GM12878 (cell line): ENCODE measurements at places on chromosomes 1 and 21.

DNA sequence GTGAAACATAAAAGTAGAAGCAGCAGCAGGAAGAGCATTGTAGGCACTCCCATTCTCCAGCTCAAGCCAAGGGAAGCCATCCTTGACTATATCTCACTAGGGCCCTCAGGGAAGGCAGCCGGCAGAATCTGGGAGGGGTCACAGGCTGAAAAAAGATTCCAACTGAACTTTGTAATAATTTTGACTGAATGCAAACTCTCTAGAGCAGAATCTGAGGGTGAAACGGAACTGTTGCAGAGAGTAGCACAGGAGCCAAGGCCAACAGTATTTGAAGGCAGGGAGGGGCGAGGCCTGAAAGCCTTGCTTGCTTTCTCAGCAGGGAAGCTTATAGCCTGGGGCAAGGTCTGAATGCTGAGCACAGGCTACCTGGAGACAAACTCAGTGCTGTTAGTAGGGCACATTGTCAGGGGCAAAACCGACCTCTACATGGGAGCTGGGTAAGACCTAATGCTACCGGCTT lies 180.6 kb downstream of the COL24A1 start:
- DNase-seq, result no peak

DNA sequence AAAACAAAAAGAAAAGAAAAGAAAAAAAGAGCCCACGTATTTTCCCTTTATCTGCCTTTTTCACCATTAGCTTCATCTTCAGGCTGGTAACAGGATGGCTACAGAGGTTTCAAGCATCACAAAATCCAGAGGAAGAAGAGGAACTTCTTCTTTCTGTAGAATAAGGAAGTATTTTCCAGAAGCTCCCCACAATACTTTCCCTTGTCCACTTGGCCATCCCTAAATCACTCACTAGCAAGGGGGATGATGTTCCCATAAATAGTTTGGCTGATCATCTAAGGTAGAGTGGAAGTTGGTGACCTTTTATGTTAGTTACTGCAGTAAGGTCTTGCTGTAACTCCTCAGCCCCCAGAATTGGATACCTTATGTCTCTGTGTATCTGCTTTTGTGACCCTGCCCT lies 45.1 kb upstream of the RNF11 start:
- DNase-seq, result no peak

- DNase-seq, result no peak
These were observed 144.5 kb downstream of the OMA1 start for GRCh38 chr1:58401991-58402390.

DNA sequence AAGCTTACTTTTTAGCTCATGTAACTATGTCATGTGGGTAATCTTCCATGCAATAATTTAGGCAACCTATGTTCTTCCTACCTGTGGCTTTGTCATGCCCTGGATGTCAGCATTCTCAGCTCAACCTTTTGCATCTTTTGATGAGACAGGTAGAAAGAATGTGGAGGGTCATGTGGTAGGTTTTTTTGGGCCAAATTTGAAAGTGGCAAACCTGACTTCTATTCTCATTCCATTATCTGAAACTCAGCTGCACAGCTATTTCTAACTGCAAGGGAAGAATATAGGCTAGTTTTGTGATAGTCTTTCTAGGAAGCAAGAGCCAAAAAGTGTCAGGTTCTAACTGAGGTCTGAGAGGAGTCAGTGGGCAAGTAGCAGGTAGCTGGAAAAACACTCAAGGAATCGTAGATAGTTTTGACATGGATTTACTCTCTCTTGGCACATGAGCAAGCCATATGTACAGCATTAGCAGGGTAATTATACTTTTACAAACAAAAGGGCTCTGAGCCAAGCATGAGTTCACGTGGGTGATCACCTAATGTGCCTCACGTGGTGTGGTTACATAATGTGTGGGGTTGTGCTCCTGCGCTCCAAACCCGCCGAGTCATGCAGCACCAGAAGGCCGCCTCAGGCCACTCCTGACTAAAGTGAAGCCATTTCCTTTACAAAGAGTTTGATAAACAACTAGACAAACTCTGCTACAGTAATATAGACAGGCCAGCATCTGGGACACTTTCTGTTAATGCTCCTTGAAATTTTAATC lies 1013.8 kb downstream of the PLA2G4A start:
- no peak for DNase-seq

- DNase-seq, result no peak
These were observed 210.1 kb upstream of the NRIP1 start for GRCh38 chr21:15274701-15275485.

GRCh38 chr21:15063081-15063813 lies 1.6 kb downstream of the NRIP1 start:
- DNase-seq, result no peak

DNA sequence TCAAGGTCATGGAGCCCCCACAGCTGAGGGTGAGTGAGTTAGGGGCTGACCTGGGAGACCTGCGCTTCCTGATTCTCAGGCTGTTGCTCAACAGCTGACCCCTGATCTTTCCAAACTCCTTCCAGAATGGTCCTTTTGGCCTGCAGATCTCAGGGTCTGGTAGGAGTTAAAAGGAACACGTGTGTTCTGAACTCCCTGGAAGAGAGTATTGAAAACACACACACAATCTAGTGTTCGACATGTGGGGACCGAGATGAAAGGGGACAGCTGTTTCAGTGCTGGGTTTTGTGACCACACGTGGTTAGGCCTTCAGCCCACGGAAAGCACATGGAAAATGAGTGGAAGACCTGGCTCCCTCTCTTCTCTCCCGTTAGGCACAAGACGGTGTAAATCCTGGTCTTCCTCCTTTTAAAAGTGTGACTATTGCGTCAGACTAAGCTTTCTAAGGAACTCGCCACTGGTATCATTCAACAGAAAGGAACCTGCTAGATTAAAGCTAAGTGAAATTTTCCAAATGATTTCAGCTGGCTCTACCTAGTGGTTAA lies 49.6 kb downstream of the RUNX1 start:
- no peak for DNase-seq

DNA sequence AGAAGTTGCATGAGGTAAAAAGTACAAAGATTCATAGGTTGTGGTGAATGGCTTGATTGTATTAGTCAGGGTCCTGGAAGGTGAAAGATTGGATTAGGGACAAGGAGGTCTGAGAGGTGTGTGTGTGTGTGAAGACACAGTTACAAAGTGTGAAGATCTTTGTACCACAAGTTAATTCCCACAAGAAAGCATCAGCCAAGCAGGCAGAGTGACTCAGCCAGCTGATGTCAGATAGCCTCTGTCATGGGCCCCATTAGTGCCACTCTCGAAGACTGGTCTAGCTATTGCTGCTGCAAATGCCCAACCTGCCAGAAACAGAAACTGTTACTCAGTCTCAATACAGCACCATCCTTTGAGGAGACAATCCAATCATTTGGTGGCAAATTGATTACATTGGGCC lies 96.5 kb downstream of the DTL start:
- DNase-seq, result no peak

- no peak for DNase-seq
These were observed 113.3 kb upstream of the DUSP10 start for GRCh38 chr1:221855156-221855555.

- DNase-seq, result no peak
These were observed 297.6 kb upstream of the RUNX1 start for GRCh38 chr21:35346697-35347096.

- no peak for DNase-seq
These were observed 25.6 kb downstream of the RGS1 start for GRCh38 chr1:192601143-192601542.
